AG04450 (cell line): ENCODE measurements at places on chromosomes 4 and X.

GRCh38 chrX:7252013-7252610 is 104.2 kb upstream of the PUDP start:
- DNase-seq = no peak

- no peak for DNase-seq
Observed at GRCh38 chrX:57583477-57583876, 8.3 kb upstream of the ZXDB start.

- DNase-seq = no peak
Observed at GRCh38 chr4:141416219-141416618, 195.5 kb downstream of the ZNF330 start.

- no peak for DNase-seq
Observed at GRCh38 chrX:77930581-77930980, 20.1 kb downstream of the ATP7A start.

- no peak for DNase-seq
Observed at GRCh38 chr4:17781300-17782287, at the start of gene FAM184B. Gene FAM184B (minus strand): TSS chr4:17781621. CDS start chr4:17781299, 322 bp downstream.

GRCh38 chrX:127038065-127038464 is 218.5 kb downstream of the PRR32 start:
- no peak for DNase-seq
